ENCODE measurements at places on chromosomes 6 and 20.

DNA sequence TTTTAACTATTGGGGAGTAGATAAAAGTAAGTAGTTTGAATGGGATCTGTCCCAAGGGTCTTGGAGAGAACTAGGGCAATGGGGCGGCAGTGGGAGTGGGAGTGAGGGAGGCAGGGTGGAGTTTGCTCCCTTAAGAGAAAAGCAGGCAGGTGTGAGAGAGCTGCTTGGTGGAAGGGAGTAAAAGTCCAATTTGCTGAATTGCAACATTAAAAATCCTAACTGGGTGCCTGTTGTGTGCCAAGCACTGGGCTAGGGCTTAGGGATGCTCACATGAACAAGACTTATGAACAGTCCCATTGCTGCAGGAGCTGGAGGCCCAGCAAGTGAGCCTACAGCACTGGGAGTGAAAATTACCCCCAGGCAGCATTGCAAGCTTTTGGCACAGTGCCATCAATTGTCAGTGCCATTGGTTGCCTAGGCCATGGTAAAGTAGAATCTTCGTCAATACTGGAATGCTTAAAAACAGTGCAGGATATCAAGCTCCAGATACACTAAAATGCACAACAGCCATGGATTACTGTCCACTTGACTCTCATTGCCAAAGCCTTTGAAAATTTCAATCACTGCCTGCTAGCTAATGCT lies 277.7 kb upstream of the JARID2 start:
- no peak overlapping the region for H3K4me3 ChIP-seq
- no peak overlapping the region for H3K27ac ChIP-seq
- no peaks in the 10 kb centered on the region for H3K4me1 ChIP-seq
- no peak for DNase-seq
- no peaks in the 10 kb centered on the region for H3K27me3 ChIP-seq

- H3K4me3 ChIP-seq = no peak overlapping the region
- DNase-seq = no peak
- H3K4me1 ChIP-seq = no peaks in the 10 kb centered on the region
These were observed 1.0 kb upstream of the LY6G6D start for GRCh38 chr6:31713991-31714684.

- no peak for DNase-seq
- no peak overlapping the region for H3K27ac ChIP-seq
- no peaks in the 10 kb centered on the region for H3K27me3 ChIP-seq
- no peaks in the 10 kb centered on the region for H3K36me3 ChIP-seq
- no peaks in the 10 kb centered on the region for H3K4me1 ChIP-seq
These were observed 99.4 kb upstream of the RIPOR2 start for GRCh38 chr6:25035174-25035511.

GRCh38 chr6:141510803-141511202 lies 621.9 kb upstream of the GJE1 start:
- no peak overlapping the region for H3K4me3 ChIP-seq
- H3K27me3 ChIP-seq = no peaks in the 10 kb centered on the region
- no peaks in the 10 kb centered on the region for H3K4me1 ChIP-seq
- DNase-seq = no peak
- no peak overlapping the region for H3K27ac ChIP-seq

DNA sequence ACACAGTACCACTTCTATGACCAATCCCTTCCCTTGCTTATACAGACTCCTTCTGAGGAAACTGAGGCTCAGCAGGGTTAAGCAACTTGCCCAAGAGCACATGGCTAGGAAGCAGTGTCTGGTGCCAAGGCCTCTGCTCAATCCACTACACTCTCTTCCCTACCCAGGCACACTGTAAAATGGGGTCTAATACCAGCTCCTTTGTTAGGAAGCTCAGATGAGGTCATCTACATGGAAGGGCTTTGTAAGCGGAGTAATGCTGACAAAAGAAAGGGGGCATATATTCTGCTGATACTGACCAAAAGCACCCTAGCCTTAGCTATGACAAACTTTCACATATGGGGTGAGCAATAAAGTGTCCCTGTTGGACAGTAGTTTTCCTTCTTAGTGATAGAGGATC lies 9.1 kb downstream of the TRIM26 start:
- no peak overlapping the region for H3K27ac ChIP-seq
- H3K4me3 ChIP-seq = no peak overlapping the region
- DNase-seq = no peak
- no peaks in the 10 kb centered on the region for H3K27me3 ChIP-seq

DNA sequence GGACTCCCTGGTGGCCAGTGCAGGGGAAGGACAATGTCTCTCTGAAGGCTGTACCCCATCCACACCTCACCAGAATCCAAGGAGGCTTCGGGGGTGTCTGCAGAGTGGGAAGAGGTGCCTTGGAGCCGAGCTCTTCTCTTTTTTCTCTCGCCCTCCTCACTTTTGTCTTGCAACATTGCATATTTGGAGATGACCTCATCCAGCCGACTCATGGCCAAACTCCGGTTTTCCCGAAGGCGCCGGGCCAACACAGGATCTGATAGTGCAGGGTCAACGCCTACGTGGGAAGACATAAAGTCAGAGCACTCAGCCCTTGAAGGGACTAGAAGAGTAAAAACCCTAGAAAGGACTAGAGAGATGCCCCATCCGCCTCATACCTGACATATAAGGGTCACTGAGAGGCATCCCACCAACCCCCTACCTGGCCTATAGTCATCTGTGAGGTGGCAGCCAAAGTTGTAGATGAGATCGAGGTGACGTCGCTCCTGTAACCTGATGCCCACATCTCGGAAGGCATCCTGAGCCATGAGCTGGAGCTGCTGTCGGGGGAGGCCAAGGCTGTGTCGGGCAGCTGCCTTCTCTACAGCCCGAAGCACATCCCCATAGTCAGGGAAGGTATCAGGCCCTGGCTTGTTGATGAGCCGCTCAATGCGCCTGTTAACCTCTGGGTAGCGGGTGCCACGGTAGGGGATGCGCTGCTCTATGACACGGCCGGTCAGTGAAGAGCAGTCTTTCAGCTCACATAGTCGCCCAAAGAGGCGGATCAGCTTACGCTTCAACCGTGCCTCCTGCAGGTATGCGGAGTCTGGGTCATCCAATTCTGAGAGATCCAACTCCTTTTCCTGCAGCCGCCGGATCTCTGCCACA lies 3.0 kb upstream of the ZBTB22 start:
- H3K4me3 ChIP-seq = peak overlapping the region; percentile 80
- H3K4me1 ChIP-seq = peaks cover 42% of the 10 kb centered on the region
- H3K27ac ChIP-seq = peak overlapping the region; percentile 30
- no peaks in the 10 kb centered on the region for H3K27me3 ChIP-seq
- peak; percentile 82 for DNase-seq
- peaks cover 11% of the 10 kb centered on the region for H3K36me3 ChIP-seq

DNA sequence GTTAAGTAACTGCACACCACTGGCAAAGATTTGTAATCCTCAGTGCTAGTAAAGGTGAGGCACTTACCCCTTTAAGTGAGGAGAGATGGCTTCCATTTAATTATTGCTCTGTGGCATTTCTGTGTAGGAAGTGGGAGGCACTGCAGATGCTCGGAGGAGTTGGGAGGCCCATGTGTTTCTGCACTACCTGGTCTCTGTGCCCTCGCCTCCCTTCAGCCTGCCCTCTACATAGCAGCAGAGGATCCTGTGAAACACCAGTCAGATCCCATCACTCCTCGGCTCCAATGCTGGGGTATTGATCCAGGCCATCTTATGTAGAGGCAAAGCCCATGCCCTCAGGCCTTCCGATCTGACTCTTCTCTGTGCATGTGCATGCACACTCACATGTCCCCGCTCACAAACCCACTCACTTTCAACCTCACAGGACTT lies 67.0 kb downstream of the SLX4IP start:
- no peak overlapping the region for H3K27ac ChIP-seq
- DNase-seq = no peak
- no peak overlapping the region for H3K4me3 ChIP-seq

GRCh38 chr20:38764567-38765318 lies 16.5 kb downstream of the ACTR5 start:
- H3K4me3 ChIP-seq = no peak overlapping the region
- H3K27me3 ChIP-seq = no peaks in the 10 kb centered on the region
- no peaks in the 10 kb centered on the region for H3K4me1 ChIP-seq
- no peak for DNase-seq

GRCh38 chr6:81515562-81516453 lies 236.7 kb downstream of the TENT5A start:
- H3K36me3 ChIP-seq = no peaks in the 10 kb centered on the region
- H3K4me3 ChIP-seq = no peak overlapping the region
- H3K4me1 ChIP-seq = no peaks in the 10 kb centered on the region
- no peak overlapping the region for H3K27ac ChIP-seq

- H3K27ac ChIP-seq = no peak overlapping the region
- no peak overlapping the region for H3K4me3 ChIP-seq
- H3K36me3 ChIP-seq = no peaks in the 10 kb centered on the region
- no peak for DNase-seq
- H3K4me1 ChIP-seq = peaks cover 14% of the 10 kb centered on the region
These were observed 61.4 kb upstream of the ZNF217 start for GRCh38 chr20:53654932-53655624.

GRCh38 chr6:150770637-150771036 lies 94.9 kb upstream of the MTHFD1L start:
- no peak overlapping the region for H3K27ac ChIP-seq
- peaks cover 3% of the 10 kb centered on the region for H3K4me1 ChIP-seq
- H3K27me3 ChIP-seq = no peaks in the 10 kb centered on the region
- H3K36me3 ChIP-seq = peaks cover 4% of the 10 kb centered on the region
- no peak for DNase-seq
- H3K4me3 ChIP-seq = no peak overlapping the region

GRCh38 chr6:29946223-29947076 lies 4.1 kb downstream of the HLA-A start:
- no peak overlapping the region for H3K27ac ChIP-seq
- no peaks in the 10 kb centered on the region for H3K4me1 ChIP-seq
- DNase-seq = no peak
- H3K27me3 ChIP-seq = no peaks in the 10 kb centered on the region
- no peak overlapping the region for H3K4me3 ChIP-seq

DNA sequence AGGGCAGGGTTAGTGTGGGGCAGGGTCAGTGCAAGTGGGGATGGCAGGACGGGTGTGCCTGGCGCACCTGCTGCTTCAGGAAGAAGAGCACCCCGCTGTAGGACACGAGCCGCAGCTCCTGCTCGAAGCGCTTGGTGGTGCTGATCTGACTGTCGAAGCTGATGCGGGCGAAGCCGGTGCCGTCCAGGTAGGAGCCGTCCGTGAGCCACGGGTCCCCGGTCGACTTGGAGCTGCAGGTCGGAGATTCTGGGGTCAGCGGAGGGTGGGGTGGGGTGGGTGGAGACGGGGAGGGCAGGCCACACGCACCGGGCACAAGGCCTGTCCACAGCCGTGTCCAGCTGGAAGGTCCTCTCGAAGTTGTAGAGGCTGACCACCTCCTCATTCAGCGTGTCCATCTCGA lies 10.2 kb downstream of the ADRM1 start:
- peaks cover 83% of the 10 kb centered on the region for H3K36me3 ChIP-seq
- H3K4me3 ChIP-seq = no peak overlapping the region
- peaks cover 7% of the 10 kb centered on the region for H3K4me1 ChIP-seq
- DNase-seq = no peak

- DNase-seq = no peak
- no peaks in the 10 kb centered on the region for H3K27me3 ChIP-seq
- no peaks in the 10 kb centered on the region for H3K36me3 ChIP-seq
These were observed 25.3 kb upstream of the KIAA1586 start for GRCh38 chr6:57021086-57021720.

- H3K27me3 ChIP-seq = no peaks in the 10 kb centered on the region
- no peaks in the 10 kb centered on the region for H3K36me3 ChIP-seq
- H3K4me3 ChIP-seq = no peak overlapping the region
- no peak overlapping the region for H3K27ac ChIP-seq
These were observed 158.3 kb upstream of the JAG1 start for GRCh38 chr20:10832141-10832540.

GRCh38 chr20:15596220-15596890 lies 976.9 kb downstream of the KIF16B start:
- no peak overlapping the region for H3K27ac ChIP-seq
- H3K4me3 ChIP-seq = no peak overlapping the region
- no peak for DNase-seq
- H3K27me3 ChIP-seq = no peaks in the 10 kb centered on the region
- no peaks in the 10 kb centered on the region for H3K36me3 ChIP-seq

DNA sequence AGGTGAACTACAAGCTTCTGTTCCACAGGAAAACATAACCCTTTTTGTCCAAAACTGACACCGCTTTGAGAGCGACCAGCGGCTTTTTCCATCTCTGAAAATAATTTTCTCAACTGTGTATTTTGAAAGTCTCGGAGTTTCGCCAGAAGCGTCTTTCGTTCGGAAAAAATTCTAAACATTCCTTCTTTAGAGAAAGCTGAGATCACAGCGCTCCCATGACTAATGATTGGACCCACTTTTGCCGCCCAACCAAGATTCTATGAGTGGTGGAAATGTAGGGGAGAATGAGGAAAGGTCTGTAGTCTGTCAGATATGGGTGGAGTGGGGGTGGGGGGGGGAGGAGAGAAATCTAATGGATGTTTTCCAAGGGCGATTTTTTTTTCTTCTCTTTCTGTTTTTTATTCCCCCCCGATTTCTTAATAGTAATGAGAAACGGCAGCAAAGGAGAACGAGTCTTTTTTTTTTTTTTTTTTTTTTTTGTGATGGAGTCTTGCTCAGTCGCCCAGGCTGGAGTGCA lies 189.3 kb downstream of the TRIM27 start:
- no peaks in the 10 kb centered on the region for H3K4me1 ChIP-seq
- H3K27me3 ChIP-seq = peaks cover 26% of the 10 kb centered on the region
- H3K4me3 ChIP-seq = no peak overlapping the region
- no peaks in the 10 kb centered on the region for H3K36me3 ChIP-seq

DNA sequence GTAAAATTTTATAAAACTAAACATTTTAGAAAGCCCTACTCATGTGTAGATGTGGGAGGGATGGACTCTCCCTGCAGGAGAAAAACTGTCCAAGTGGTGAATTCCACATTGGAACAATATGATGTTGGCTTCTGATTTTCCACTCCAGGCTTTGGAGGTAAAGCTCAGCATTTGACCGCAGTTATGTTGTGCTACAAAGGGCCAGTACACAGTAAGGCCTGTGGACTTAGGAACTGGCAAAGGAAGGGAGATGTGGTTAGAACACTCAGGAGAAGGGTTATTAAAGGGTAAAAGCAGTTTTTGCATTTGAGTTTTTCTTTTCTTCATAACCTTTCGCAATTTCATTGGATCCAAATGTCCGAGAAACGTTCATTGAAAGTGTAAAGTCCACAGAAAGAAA lies 150.3 kb upstream of the SASH1 start:
- H3K4me1 ChIP-seq = no peaks in the 10 kb centered on the region
- H3K4me3 ChIP-seq = no peak overlapping the region
- H3K27me3 ChIP-seq = no peaks in the 10 kb centered on the region
- H3K36me3 ChIP-seq = no peaks in the 10 kb centered on the region

DNA sequence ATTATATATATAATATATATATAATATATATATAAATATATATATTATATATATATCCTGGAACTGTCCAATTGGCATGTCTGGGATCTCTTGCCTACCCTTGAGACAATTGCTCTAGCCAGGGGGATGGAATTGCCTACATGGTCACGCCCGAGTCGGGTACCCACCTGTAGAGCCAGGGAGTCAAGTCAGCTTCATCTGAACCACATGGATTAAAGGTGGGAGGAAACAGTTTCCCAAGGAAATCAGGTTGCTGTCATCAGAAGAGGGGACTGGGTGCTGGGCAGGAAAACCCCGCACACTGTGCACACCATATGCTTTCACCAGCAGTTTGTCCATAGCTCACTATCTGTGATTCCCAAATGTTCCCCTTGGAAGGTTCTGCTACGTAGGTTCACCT lies 252.5 kb upstream of the NOX3 start:
- no peak overlapping the region for H3K4me3 ChIP-seq
- H3K36me3 ChIP-seq = no peaks in the 10 kb centered on the region
- H3K27me3 ChIP-seq = no peaks in the 10 kb centered on the region
- no peak overlapping the region for H3K27ac ChIP-seq
- H3K4me1 ChIP-seq = no peaks in the 10 kb centered on the region
- DNase-seq = no peak

GRCh38 chr6:128635219-128635618 lies 114.8 kb upstream of the PTPRK start:
- no peaks in the 10 kb centered on the region for H3K4me1 ChIP-seq
- H3K36me3 ChIP-seq = no peaks in the 10 kb centered on the region
- H3K27ac ChIP-seq = no peak overlapping the region

- no peak overlapping the region for H3K4me3 ChIP-seq
- H3K27ac ChIP-seq = no peak overlapping the region
- no peaks in the 10 kb centered on the region for H3K36me3 ChIP-seq
These were observed 188.3 kb upstream of the MARCKS start for GRCh38 chr6:113668641-113669408.

Data from psoas muscle (tissue), 8 donors.